Smooth muscle cell of trachea (primary cell): ENCODE measurements at places on chromosomes 4 and X. TPM values are rescaled to one million over a fixed set of nuclear protein-coding genes. Genes with fewer than 3 reads are reported as not detected.

Gene WNK3
- total RNA-seq = 0.15 and 0.17 TPM in 2 replicates

Gene ADH7
- 0.83 and 2.0 TPM in 2 replicates for total RNA-seq

Gene DRD5
- not detected in 2 replicates for total RNA-seq

Gene USP51
- total RNA-seq = 1.9 and 2.8 TPM in 2 replicates

Gene APOOL
- total RNA-seq = 9.8 and 14.0 TPM in 2 replicates

Gene NAP1L3
- total RNA-seq = 4.8 and 4.9 TPM in 2 replicates

Gene LINC00632
- total RNA-seq = 1.7 and 7.3 TPM in 2 replicates

Gene EPHA5
- 4.5 and 4.7 TPM in 2 replicates for total RNA-seq

Gene TAF7L
- 0.50 and 0.58 TPM in 2 replicates for total RNA-seq

Gene SLC10A4
- total RNA-seq = 0.15 TPM in 1 of 2 replicates, not detected in the other

Gene NALF2
- not detected in 2 replicates for total RNA-seq

Gene TMEM175
- total RNA-seq = 14.8 and 23.2 TPM in 2 replicates

Gene ZNF630
- 1.9 and 2.0 TPM in 2 replicates for total RNA-seq

Gene PRRG1
- 13.1 and 14.1 TPM in 2 replicates for total RNA-seq

Gene MAGEE2
- total RNA-seq = under 0.01 TPM in 1 of 2 replicates, not detected in the other

Gene PACRGL
- total RNA-seq = 20.5 and 25.6 TPM in 2 replicates

Gene MAGEE1
- total RNA-seq = 1.9 and 2.3 TPM in 2 replicates

Gene STBD1
- 9.4 and 10.0 TPM in 2 replicates for total RNA-seq

Gene EFNB1
- total RNA-seq = 12.7 and 25.5 TPM in 2 replicates

Gene NLRP2B
- total RNA-seq = not detected in 2 replicates

Gene RBM3
- total RNA-seq = 59.4 and 286 TPM in 2 replicates

Gene JADE3
- 4.4 and 4.5 TPM in 2 replicates for total RNA-seq

Gene RHOH
- total RNA-seq = not detected in 2 replicates

Gene RPS6KA6
- total RNA-seq = 3.1 and 3.3 TPM in 2 replicates

Gene NR3C2
- 4.5 and 4.8 TPM in 2 replicates for total RNA-seq

Gene ENOPH1
- 40.5 and 42.9 TPM in 2 replicates for total RNA-seq
